ENCODE measurements at places on chromosomes 2 and 18. TPM values are rescaled to one million over a fixed set of nuclear protein-coding genes. Genes with fewer than 3 reads are reported as not detected.

- no peak for DNase-seq
These were observed 690.0 kb upstream of the PIK3C3 start for GRCh38 chr18:41265047-41265446.

Gene PROC
- polyA plus RNA-seq, result 0.11 TPM

GRCh38 chr2:239791526-239792404, 233.4 kb downstream of the NDUFA10 start:
- no peak for DNase-seq

DNA sequence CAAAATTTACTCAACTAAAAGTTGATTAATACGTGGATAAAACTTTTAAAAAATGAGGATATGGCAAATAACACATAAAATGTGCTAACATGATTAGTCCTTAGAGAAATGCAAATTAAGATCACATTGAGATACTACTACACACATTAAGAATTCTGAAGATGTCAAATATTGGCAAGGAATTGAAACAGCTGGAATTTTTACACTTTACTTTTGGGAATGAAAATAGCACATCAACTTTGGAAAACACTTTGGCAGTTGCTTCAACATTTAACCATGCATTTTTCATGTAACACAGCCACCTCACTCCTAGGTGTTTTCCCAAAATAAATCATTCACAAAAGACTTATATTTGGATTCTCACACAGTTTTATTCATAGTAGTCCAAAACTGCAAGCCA, 687.9 kb upstream of the SETBP1 start:
- no peak for DNase-seq

- DNase-seq, result no peak
These were observed 3.2 kb upstream of the TTC39C start for GRCh38 chr18:24011123-24011917.

Gene STON1
- 4.0 TPM for polyA plus RNA-seq

Gene ALPP
- polyA plus RNA-seq, result not detected

DNA sequence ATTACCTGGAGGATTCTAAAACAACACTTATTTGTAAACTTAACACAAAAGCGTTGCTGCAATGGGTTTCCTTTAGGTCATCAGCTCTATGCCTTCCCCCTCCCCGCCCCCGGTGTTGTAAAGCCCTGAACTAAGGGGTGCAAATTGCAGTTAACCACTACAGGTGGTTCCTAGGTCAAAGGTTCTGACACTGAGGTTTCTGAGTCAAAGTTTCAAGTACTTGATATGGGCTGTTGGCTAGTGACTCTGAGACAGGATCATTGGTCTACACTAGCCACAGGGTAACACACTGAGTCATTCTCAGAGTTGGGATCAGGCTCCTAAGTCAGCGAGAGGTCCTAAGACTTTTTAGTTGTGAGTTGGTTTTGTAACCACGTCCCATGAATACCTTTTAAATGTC, 15.4 kb downstream of the IL1B start:
- DNase-seq, result no peak

DNA sequence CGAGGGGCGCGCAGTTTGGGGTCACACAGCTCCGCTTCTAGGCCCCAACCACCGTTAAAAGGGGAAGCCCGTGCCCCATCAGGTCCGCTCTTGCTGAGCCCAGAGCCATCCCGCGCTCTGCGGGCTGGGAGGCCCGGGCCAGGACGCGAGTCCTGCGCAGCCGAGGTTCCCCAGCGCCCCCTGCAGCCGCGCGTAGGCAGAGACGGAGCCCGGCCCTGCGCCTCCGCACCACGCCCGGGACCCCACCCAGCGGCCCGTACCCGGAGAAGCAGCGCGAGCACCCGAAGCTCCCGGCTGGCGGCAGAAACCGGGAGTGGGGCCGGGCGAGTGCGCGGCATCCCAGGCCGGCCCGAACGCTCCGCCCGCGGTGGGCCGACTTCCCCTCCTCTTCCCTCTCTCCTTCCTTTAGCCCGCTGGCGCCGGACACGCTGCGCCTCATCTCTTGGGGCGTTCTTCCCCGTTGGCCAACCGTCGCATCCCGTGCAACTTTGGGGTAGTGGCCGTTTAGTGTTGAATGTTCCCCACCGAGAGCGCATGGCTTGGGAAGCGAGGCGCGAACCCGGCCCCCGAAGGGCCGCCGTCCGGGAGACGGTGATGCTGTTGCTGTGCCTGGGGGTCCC, at the start of gene ITGA4:
TSS of gene ITGA4 (plus strand) at position 266 of the 620 bp plus-strand sequence. CDS start at position 535, 269 bp downstream.
- no peak for DNase-seq

Gene DSC1
- polyA plus RNA-seq, result not detected

DNA sequence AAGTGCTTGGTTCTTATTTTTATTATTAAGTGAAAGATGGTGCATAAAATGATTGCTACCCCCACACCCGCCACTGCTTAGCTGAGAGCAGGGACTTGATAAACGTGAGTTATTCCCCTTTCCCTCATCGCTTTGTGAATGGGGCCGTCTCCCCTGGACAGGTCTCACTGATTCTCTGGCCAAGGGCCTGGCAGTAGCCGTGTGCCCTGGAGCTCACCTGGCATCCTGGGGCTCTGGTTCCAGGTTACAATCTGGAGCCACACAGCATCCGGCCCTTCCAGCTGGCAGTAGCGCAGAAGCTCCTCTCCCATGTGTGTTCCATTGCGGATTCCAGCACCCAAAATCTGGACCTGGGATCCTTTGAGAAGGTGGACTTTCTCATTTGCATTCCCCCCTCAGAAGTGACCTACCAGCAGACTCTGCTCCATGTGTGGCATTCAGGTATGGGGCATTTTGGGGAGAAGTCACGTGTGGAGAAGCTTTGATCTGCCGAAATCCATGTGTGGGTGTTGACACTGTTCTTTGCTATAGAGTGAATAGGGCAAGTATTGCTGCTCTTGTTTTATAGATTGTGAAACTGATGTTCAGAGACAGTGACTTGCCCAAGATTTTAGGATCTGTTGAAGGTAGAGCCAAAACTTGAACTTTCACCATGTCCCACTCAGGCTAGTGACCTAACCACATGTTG, 63.8 kb downstream of the GREB1 start:
- DNase-seq, result no peak

DNA sequence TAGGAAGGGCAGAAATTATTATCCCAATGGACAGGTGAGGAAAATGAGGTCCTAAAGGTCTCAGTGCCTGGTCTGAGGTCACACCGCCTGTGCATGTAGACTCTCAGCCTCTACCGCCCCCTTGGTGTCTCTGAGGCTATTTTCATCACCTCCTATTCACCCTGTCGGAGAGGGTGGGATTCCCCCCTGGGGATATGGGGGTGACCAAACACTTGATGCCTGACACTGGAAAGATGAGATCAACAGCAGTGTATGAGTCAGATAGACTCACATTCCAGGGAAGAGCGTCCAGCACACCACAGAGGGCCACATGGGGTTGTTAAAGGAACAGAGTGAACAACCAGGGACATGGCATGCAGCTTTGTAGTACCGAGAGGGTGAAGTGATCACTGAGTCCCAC, 199.7 kb downstream of the SMAD2 start:
- no peak for DNase-seq

Data from BJ (cell line).